Kidney (tissue), 22 donors: ENCODE measurements at places on chromosomes 12 and 14. TPM values are rescaled to one million over a fixed set of nuclear protein-coding genes. Genes with fewer than 3 reads are reported as not detected.

GRCh38 chr12:66584673-66585072 is 94.2 kb downstream of the GRIP1 start:
- H3K27me3 ChIP-seq, result no peaks in the 10 kb centered on the region
- no peak for DNase-seq
- H3K36me3 ChIP-seq, result no peaks in the 10 kb centered on the region
- H3K4me1 ChIP-seq, result no peaks in the 10 kb centered on the region
- no peak overlapping the region for H3K4me3 ChIP-seq
- no peak overlapping the region for H3K27ac ChIP-seq

DNA sequence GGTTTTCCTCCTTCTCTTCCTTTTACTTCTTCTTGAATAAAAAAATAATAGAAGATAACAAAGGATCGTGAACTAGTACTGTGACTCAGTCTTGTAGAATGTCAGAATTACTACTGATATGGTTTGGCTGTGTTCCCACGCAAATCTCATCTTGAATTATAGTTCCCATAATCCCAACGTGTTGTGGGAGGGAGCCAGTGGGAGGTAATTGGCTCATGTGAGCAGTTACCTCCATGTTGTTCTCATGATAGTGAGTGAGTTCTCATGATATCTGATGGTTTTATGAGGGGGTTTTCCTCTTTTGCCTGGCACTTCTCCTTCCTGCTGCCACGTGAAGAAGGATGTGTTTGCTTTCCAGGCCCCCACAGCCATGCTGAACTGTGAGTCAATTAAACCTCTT is 549.6 kb downstream of the DIO2 start:
- H3K36me3 ChIP-seq, result no peaks in the 10 kb centered on the region
- no peaks in the 10 kb centered on the region for H3K27me3 ChIP-seq
- no peak overlapping the region for H3K4me3 ChIP-seq
- H3K27ac ChIP-seq, result no peak overlapping the region
- DNase-seq, result no peak

Gene TSPAN19
- total RNA-seq, result 0.66 TPM

GRCh38 chr14:31286456-31287293 is 79.1 kb upstream of the HECTD1 start:
- DNase-seq, result no peak
- no peaks in the 10 kb centered on the region for H3K36me3 ChIP-seq
- no peak overlapping the region for H3K27ac ChIP-seq
- H3K27me3 ChIP-seq, result no peaks in the 10 kb centered on the region
- no peak overlapping the region for H3K4me3 ChIP-seq
